ENCODE measurements at places on chromosomes 5 and 9.

- no peak for DNase-seq
Measured at GRCh38 chr5:37806476-37806875, 33.4 kb downstream of the GDNF start.

DNA sequence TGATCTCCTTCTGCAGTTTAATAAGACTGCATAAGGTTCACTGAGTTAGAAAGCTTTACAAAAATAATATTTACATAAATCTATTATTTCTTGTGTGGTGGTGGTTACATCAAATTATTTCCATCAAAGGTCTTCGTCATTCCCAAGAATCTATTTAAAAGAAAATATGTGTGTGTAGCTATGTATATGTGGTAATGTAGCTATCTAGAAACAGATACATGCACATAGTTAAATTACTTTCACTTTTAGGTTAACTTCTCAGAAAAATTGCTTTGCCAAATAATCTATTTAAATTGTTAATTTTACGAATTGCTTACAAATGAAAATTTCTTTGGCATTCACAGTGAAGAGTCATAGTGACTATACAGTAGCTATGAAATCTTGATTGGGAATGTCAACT lies 633.2 kb downstream of the DMRTA1 start:
- DNase-seq: no peak

DNA sequence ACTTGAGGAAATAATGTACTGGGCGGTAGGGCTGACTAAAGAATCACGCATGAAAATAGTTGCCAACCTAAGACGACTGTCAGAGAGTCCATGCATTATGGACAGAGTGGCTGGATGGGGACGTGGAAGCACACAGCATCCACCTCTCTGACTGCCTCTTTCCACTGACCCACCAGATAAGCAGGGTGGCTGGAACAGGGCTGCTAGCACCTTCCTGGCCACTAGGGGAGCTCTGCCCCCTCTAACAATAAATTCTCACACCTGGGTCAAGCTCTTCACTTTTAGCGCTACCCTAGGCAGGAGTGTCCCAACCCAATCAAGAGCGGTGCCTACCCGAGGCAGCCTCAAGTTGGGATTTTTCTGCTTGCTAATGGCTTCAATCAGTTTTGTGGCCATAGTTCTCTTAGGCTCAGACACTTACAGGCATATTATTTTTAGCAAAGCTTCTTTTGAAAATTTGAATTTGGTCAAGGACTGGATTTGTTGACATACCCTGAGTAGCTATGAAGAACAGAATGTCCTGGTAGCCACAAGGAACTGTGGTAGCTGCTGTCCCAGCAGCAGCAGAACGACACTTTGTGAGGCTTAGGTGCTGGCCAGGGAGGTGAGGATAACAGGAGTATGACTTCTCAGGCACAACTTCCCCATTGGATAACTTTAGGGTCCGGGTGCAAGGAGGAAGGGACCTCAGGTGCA lies 6.9 kb upstream of the TPM2 start:
- peak; percentile 59 for DNase-seq

DNA sequence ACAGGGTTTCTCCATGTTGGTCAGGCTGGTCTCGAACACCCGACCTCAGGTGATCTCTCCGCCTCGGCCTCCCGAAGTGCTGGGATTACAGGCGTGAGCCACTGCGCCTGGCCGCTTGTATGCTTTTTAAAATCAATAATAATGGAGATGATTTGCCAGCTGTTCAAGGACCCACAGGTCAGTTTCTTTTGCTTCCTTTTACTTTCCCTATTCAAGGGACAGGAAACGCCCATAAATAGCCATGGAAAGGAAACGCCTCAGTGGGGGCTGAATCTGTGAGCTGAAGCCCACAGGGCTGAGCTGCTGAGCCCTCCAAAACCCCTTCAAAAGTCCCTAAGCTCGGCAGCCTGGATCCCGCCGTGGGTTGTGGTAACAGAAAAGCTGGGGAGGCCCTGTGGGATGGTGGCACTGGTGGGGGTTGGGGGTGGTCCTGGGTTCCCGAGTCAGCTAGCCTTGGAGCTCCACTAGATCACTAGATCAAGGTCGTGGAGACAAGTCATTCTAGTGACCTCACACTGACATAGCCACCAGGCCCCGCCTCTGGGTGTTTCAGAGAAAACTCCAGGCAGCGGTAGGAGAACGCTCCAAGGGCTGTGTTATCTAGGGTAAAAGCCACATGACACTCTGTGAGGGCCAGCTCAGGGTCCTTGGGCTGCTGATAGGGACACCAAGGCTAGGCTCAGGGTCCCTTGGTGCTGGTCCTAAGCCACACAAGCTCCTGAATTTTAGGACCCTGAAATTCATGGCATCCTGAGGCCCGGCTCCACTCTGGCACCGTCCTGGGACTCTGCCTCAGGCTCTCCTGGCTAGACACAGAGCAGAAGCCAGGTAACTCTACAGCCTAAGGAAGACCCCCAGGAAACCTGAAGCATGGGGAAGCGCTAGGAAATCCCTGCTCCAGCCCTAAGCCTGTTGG lies 18.0 kb upstream of the DUSP1 start:
- DNase-seq: no peak

DNA sequence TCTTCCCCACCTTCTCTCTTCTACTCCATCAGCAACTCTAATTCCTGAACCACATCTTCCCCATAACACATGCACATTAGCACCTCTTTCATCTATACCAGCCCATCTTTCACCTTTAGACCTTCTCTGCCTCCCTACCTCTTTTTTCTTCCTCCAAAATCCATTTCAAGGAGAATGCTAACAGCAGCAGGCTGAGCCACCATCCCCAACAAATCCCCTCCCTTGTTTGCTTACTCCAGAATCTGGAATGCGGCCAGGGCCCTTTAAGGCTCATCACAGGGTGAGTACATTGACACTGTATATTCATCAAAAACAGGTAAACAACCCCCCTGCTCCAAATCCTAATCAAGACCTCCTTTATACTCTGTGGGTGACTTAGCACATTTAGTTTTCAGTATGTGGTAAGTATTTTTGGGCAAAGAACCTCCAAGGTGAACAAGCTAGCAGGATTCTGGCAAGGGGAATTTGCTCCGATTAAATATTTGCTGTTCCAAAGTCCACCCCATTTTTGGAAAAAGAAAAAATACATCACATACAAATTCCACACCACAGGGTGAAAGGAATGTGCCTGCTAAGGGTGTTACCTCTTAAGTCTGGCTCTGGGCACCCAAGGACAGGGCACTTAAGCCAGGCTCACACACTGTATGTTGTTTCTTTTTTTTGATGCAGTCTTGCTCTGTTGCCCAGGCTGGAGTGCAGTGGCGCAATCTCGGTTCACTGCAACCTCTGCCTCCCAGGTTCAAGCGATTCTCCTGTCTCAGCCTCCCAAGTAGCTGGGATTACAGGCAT lies 71.4 kb downstream of the SERINC5 start:
- no peak for DNase-seq
